ENCODE measurements at places on chromosomes 13 and 19. TPM values are rescaled to one million over a fixed set of nuclear protein-coding genes. Genes with fewer than 3 reads are reported as not detected.

DAZAP1 gene
- 69.4 TPM for total RNA-seq

SERP2 gene
- total RNA-seq, result 2.1 TPM

PTPRH gene
- 0.13 TPM for total RNA-seq

OR4F17 gene
- not detected for total RNA-seq

FARP1 gene
- total RNA-seq, result 9.8 TPM

Measured in dermis microvascular lymphatic vessel endothelial cell (primary cell).